ENCODE measurements at places on chromosomes 2 and 18. TPM values are rescaled to one million over a fixed set of nuclear protein-coding genes. Genes with fewer than 3 reads are reported as not detected.

Gene COPS9
- 149 TPM for total RNA-seq

Gene DRC1
- 0.14 TPM for total RNA-seq

Gene PRSS56
- 0.28 TPM for total RNA-seq

Gene GNLY
- 0.60 TPM for total RNA-seq

Gene CHAC2
- 0.85 TPM for total RNA-seq

Gene HTR2B
- total RNA-seq, result 18.4 TPM

Gene KLHL29
- total RNA-seq, result 19.1 TPM

Gene UNC80
- total RNA-seq, result 7.2 TPM

Gene CYTIP
- total RNA-seq, result 5.4 TPM

GRCh38 chr18:303607-304006, 35.8 kb upstream of the THOC1 start:
- no peak for DNase-seq

DNA sequence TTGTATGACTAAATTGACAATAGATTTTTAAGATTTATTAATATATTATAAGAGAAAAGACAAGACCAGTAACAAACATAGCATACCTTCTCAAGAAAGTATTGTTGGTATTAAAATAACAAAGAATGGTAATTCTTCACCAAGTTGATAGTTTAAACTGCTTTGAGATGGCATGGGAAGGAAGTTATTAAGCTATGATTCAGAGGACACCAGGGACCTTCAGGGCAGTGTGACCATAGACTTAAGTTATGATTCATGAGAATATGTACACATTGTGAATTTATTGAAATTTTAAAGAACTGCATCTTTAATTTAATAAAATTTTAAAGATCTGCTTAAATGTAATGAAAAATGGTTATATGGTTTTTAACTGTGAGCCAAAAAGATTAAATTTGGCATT, 205.7 kb downstream of the DSEL start:
- DNase-seq, result no peak

DNA sequence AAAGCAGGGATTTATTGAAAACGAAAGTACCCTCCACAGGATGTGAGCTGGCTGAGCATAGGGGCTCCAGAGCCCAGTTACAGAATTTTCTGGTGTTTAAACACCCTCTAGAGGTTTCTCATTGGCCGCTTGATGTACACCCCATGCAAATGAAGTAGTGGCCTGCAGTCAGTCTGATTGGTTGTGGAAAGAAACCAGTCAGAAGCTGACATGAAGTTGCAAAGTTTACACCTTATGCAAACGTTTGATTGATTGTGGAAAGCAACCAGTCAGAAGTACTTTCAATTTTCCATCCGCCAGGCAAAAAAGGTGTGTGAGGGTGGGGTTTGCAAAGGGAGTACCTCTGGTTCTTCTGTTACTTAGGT, 62.3 kb downstream of the VWA3B start:
- peak; percentile 53 for DNase-seq

DNA sequence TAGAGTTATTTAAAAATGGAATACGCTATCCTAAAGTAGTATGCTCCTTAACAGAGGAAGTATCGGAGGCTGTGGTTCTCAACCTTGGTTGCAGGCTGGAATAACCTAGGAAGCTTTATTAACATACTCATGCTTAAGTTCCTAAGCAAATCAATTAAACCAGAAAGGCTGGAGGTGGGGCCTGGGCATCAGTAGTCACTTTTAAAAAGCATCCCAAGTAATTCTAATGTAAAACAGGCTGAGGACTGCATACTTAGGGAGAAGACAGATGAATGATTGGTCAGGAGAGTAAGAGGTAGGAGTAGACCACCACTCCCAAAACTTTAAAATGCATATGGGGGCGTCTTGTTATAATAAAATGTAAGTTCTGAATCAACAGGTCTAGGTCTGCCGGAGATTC, 15.3 kb downstream of the ACAA2 start:
- DNase-seq, result no peak

DNA sequence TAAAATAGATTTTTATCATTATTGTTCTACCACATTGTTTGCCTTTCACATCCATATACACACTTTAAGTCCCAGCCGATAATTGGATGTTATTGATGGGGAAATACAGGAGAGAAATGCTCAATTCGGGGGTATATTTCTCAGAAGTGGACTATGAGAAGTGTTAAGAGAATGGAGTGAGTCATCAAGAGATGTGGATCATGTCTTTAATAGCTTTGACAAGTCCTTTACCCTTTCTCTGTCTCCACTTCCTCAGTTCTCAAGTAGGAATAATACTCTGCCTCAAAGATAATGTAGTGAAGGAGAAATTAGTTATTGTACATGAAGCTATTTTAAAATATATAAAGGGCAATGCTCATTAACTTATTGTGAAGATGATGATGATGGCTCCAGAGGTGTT, 1017.6 kb upstream of the PIK3C3 start:
- DNase-seq, result no peak

GRCh38 chr2:10947005-10947440, 35.3 kb downstream of the KCNF1 start:
- no peak for DNase-seq

DNA sequence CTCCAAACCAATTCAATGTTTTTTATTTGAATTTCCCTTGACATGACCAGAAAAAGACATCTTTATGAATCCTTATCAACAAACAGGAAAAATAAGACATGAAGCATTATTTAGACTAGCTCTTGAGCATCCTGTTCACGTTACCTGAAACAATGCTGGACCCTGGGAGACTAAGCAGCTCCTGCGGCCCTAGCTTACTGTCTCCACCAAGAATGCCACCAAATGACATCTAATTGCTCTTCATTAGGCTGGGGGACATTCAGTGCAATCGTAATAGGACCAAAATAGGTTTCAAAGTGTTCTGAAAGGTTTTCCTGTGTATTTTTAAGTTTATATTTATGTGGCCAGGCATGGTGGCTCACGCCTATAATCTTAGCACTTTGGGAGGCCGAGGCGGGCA, 25.5 kb downstream of the NFE2L2 start:
- DNase-seq, result no peak

DNA sequence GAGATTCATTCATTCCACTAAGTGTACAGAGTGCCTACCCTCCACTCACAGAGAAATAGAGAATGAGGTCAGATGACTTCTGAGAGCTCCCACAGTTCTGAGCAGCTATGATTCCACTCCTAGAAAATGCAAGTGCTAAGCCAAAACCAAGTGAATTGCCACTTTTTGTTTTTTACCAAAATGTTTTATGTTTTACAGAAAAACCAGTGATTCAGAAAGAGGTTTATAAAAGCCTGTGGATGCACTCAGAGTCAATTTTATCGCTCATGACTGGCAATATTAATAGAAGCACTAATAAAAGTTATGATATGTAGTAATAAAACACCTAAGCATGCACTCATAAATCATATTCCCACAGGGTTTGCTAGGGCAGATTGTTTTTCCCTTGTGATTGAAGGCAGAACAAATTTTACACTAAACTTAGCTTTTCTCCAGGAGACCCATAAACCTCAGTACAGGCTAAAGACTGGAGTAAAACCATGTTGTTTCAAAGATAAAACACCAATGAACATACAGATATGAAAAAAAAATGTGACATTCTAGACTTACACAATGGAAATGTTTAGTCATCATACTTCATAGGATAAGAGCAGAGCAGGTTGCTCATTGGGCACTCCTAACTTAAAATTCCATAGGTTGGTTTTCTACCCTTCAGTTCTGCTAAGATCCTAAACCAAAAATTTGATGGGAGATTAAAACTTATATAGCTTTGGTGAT, 67.5 kb downstream of the PDK1 start:
- no peak for DNase-seq

DNA sequence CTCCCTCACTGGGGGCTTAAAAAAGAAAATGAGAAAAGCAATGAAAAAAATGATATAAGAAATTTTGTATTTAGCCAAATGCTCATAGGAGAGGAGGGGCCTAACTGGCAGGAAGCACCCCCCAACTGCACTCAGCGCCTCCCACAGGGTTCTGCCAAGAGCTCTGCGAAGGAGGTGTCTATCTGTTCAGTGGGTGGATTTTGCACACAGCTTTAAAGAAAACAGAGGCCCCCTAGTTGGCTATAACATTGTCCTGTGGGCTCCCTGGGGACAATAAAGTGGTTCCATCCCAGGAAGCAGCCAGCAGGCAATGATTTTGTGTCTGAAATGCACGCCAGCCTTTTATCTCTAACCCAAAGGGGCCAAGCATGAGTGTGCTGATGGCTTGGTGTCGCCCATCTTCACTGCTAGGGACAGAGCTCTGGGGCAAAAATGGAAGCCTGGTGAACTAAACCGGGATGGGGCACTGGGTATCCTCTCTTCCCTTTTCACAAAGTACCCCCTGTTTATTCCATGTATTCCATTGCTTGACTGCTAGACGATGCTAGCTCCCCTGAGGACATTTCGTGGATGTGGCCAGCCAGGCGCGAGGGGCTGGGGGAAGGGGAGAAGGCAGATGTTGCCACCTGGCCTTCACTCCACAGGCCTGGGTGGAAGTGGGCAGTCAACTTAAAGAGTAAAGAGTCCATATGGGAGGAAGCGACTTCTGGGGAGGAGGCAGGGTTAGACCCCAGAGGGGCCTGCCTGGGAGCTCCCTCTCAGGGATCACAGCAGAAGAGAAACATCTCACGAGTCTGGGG, 205.7 kb downstream of the CYP26B1 start:
- no peak for DNase-seq

- peak; percentile 94 for DNase-seq
Measured at GRCh38 chr2:199979832-199980628, 24.6 kb downstream of the MAIP1 start.

- no peak for DNase-seq
Measured at GRCh38 chr2:100939445-100939844, 62.6 kb upstream of the RPL31 start.

- DNase-seq, result no peak
Measured at GRCh38 chr2:143356336-143356735, 227.1 kb downstream of the ARHGAP15 start.

- no peak for DNase-seq
Measured at GRCh38 chr2:152243761-152244640, 68.4 kb upstream of the STAM2 start.

DNA sequence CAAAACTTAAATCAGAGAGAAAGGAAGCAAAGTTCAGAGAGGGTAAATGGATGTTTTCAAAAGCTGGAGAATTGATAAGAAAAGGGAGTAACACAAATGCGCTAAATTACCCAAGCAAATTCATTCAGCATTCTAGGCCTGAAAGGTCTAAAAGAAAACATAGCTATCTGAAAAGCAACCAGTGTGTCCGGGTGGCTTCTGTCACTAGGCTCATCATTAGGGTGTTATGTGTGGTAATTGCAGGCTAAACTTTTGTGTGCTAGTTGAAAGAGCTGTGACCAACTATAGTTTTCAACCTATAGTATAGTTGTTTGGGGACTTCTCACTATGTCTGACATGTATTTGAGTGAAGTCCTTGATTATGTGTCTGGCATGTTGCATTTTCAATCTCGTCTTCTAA, 839.6 kb upstream of the ZEB2 start:
- no peak for DNase-seq

GRCh38 chr2:221715523-221716247, 143.6 kb upstream of the EPHA4 start:
- DNase-seq, result no peak

GRCh38 chr2:37880551-37880950, 44.5 kb upstream of the RMDN2 start:
- no peak for DNase-seq

- no peak for DNase-seq
Measured at GRCh38 chr2:13354031-13354430, 637.3 kb downstream of the TRIB2 start.

- DNase-seq, result no peak
Measured at GRCh38 chr2:42848726-42849290, 56.4 kb upstream of the HAAO start.

DNA sequence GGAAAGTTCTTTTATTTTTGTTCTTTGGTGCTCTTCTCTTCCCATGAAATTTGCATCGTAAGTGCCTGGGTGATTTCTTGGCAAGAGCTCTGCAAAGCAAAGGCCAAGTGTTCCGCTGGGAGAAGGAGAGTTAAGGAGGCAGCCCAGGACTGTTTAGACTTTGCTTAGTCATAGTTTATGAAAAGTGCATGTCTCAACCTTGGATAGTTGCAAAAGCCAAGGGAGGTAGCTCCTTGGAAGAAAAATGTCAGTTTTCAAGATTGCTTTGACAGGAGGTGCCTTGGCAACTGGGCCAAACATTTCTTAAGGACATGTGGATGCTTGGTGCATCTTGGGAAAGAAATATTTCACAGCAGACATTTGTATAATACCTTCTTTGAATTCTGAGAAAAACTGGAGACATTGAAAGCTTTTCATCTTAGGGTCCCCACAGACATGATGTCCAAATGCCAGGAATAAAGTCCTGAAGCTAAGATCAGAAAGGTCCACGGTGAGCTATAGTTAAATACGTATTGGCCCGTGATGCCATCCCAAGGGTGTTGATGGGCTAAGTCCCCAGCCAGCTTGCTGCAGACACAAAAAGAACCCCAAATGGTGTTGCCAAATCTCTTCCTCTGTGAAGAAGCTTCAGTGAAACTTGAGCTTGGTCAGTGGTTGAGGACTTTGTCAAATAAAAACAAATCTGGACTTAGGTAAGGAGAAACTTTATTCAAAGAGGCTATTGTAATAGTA, 96.3 kb upstream of the THUMPD2 start:
- DNase-seq, result peak; percentile 48

DNA sequence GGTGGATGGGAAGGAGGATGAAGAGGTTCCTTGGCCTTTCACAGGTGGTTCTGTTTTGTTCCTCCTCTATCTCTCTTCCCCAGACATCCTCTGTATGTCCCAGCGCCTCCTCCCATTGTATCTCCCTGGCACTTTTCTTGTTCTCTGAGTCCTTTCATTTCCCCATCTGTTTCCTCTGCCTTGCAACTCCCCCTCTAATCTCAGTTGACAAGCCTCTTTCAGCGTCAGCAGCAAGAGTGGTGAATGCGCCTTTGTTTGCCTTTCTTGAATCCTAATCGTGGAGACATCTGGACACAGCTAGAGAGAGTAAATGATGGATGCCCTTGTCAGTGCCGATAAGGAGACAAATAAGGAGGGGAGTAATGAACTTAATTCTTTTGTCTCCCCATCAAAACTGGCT, 167.0 kb downstream of the NDUFA10 start:
- DNase-seq, result peak; percentile 58

DNA sequence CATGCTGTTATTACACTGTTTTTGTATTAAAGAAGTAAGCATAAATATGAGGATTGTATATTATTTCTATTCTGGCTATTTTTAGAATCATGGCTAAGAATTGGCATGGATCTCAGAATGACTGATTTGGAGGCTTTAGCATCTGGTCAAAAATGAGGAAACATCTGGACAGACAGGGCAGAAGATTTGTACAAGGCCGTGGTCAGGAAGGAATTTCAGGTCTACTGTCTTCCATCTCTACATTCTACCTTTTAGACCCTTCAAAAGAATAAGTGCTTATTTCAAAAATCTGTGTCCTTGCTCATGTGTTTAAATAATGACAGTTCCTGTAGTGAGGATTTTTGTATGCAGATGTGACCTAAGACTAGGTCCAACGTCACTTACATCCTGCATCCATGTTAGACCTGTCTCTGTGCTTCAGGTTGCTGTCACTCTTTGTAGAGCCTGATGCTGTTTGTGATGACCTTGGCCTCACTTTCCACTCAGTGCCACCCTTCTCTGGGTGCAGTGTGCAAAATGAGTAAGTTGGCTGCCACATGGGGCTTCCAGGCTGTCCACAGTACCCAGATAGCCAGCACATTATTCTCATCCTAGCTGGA, 54.7 kb upstream of the B3GNT2 start:
- DNase-seq, result no peak

- no peak for DNase-seq
Measured at GRCh38 chr2:229665158-229665557, 49.2 kb downstream of the DNER start.

GRCh38 chr18:49857708-49858107, 44.4 kb upstream of the ACAA2 start:
- no peak for DNase-seq

- DNase-seq, result no peak
Measured at GRCh38 chr2:230666885-230667712, 45.5 kb upstream of the CAB39 start.

GRCh38 chr2:23584054-23584745, 199.2 kb downstream of the KLHL29 start:
- no peak for DNase-seq
